Skeletal muscle cell (primary cell): ENCODE measurements at places on chromosomes 7 and 10.

DNA sequence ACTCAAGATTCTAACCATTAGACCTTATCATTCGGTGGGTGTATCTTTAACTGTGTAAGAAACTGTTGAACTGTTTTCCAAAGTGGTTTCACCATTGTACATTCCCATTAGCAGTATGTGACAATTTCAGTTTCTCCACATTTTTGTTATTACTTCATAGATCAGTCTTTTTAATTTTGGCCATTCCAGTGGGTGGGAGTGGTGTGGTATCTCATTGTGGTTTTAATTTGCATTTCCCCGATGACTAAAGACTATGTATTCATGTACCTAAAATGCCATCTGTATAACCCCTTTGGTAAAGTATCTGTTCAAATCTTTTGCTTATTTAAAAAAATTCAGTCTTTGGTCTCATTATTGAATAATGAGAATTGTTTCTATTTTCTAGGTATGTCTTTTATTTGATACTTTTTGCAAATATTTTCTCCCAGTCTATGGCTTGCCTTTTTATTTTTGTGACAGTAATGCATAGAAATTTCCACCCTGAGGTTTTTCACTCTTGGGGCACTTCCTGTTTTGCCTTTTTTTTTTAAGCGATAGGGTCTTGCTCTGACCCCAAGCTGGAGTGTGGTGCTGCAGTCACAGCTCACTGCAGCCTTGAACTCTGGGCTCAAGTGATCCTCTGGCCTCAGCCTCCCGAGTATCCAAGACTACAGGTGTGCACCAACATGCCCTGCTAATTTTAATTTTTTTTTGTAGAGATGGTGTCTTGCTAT, 141.1 kb upstream of the ITGB1 start:
- no peak for DNase-seq

- no peak for DNase-seq
Measured at GRCh38 chr10:29119374-29119773, 169.5 kb upstream of the LYZL1 start.

DNA sequence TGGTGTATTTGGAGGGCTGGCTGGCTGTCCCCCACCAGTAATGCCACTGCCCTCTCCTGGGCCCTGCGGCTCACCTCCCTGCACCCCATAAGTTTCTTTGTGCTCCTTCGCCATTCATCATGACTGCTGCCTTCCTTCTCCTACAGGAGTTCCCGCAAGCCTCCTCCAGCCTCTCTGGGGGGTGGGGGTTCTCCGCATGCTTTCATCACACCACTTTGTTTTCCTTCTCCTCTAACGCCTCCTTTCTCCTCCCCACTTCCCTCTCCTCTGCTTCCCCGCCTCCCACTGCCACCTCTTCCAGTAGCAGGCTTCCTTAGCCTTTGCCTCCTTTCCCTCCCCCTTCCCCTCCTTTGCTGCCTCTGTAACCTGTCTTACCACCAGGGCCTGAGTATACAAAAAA, 58.1 kb downstream of the PAX2 start:
- no peak for DNase-seq

- no peak for DNase-seq
Measured at GRCh38 chr10:127918572-127918971, 11.7 kb downstream of the PTPRE start.

DNA sequence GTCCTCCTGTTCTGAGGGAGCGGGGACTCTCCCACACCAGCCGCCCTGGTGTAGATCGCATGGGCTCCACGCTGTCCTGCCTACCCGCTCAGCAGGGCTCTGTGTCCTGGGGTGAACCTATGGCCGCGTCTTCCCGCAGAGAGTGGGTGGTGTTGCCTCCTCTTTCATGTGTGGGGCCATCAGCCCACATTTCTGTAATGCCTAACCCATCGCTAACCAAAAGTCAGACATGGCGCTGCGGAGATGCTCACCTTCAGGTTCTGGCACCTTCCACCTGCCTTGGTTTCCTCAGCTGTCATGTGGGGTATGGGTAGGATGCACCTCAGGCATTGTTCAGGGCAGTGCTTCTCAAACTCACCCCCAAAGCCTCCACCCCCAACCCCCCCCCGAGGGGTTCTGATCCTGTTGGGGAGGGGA, 50.5 kb upstream of the CAMK2B start:
- no peak for DNase-seq

DNA sequence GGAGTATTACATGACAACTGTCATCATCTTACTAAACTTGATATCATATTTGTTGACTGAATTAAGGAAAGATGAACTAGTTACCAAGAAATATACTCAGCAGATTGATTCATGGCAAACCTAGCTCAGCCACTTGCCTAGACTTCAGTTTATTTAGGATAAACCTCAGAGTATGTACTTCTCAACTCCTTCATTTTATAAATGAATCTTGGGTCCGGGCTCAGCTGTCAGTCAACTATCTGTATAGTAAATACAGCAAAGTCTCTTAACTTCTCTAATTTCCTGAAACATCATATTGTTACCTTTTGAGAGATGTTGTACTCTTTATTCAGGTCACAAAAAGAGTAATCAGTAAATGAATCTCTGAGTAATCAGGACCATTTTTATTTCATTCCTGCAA, 211.0 kb upstream of the KLF14 start:
- no peak for DNase-seq

- DNase-seq: no peak
Measured at GRCh38 chr7:30142710-30143109, 7.9 kb downstream of the MTURN start.

DNA sequence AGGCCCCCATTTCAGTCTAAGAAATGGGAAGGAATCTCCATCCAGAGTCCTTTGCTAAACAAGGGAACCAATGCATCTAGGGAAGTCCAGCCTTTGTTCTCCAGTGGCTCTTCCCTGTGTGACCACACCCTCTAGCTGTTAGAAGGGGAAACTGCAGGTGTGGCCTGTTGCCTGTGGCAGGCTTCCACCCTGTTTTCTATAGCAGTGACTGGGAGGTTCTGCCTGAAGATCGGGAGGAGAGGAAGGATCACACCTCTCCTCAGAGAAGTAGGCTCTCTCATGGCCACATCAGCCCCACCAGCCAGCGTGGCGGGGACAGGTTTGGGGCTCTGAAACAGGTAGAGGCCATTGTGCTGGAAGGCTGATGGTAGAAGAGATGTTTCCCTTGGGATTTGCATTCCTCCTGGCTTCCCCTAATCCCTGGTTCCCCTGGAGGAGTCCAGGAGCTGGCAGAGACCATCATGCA, 47.7 kb upstream of the TRIM8 start:
- DNase-seq: no peak

DNA sequence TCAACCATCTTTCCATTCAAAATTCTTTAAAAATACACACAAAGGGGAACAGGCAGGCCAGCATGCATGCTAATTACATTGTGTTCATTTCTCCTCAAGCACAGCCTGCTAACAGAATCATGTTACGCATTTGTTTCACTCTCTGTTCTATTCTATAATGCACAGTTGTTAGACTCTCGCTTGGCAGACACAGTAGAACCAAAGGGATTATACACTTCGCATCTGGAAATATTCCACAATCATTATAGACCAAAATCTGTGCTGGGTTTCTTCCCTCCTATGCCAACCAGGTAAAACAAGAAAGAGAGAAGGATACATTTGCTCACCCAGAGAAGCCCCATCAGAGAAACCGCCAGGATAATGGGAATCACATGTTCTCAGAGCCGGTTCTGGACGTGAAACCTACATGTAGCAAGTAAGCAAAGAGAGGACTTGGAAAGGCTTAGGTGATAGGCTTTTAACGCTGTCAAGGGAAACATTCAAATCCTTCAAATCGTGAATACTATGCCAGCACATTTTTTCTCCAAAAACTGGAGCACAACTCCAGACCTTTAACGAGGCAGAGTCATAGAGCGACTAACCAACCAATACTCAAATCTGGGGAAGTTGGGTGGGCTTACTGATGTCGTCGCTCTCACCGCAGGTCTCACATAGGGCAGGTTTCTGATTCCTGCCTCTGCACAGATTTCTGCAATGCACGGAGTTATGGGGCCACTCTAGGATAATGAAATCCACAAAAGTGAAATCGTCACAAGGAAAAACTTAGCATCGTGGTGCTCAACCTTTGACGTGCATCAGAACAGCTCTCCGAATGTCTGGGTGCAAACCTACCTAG, 380.5 kb upstream of the AUTS2 start:
- DNase-seq: no peak

DNA sequence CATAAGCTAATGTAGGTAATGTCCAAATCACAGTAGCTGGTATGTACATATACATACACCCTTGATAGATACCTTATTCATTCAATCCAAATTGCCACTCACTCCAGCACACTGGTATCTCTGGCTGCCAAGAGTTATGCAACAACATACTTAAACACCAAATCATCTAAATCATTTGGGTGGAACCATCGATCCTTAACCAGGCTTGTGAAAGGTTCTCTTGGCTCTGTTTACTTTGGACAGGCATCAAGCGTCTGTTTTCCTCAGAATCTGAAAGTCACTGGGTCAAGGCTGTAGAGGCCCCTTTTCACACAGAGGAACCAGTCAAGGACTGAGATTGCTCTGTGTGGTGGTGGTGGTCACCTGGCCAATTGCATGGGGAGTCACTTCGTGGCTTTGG, 24.6 kb downstream of the JAZF1 start:
- peak; percentile 82 for DNase-seq

DNA sequence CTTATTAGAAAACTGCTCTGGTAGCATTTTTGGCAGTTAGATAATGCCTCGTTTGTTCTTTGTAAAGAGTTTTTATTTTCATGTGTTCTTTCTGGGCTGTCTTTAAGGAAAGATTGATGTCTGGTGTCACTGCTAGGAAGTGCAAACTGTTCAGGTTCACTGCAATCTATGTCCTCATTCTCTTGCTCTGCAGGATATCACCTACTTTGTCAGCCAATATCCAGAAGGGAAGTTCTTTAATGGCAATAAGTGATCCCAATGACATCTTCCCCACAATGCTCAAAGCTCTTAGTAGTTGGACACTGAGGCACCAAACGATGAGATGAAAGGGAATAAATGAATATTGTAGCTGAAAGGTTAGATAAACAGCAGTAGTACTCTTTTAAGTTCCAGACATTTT, 115.1 kb downstream of the AGMO start:
- DNase-seq: no peak

- DNase-seq: no peak
Measured at GRCh38 chr10:83764666-83765065, 374.6 kb upstream of the GHITM start.
